ENCODE measurements at places on chromosomes 6 and 20.

- DNase-seq, result no peak
Observed at GRCh38 chr6:110188791-110189190, 8.6 kb downstream of the CDC40 start.

- DNase-seq, result no peak
Observed at GRCh38 chr6:1703923-1704322, 94.2 kb downstream of the FOXC1 start.

DNA sequence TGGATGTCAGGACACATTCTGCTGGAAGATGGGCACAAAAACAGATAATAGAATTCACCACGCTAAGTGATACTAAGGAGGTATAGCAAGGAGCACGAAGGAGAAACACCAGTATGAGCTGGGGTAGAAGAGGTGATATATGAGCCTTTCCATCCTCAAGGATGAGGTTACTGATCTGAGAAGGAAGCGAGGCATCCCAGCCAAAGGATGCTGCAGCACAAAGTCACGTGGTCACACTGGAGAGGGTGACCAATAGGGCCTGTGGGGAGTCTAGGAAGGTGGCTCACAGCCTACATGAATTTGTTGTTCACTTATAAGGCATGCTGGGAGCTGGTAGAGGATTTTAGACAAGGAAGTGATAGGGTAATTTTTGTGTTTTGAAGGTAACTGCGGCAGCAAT lies 1.4 kb downstream of the GINS1 start:
- no peak for DNase-seq

- no peak for DNase-seq
Observed at GRCh38 chr6:6518631-6519427, 69.7 kb upstream of the LY86 start.

DNA sequence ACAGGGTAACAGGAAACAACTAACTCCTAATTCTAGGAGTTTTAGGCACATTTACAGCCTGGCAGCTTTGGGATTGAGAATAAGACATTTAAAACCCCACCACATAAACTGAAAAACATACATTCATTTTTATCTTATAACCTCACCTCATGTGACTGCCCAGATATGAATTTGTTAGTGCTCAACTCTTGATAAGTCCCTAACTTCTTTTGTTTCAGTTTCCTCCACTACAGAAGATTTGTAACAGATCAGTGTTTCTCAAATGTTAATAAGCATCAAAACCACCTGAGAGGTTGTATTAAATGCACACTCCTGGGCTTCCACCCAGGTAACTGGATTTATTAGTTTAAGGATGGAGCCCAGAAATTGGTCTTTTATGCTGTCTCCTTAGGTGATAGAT lies 190.1 kb upstream of the ARID1B start:
- no peak for DNase-seq

DNA sequence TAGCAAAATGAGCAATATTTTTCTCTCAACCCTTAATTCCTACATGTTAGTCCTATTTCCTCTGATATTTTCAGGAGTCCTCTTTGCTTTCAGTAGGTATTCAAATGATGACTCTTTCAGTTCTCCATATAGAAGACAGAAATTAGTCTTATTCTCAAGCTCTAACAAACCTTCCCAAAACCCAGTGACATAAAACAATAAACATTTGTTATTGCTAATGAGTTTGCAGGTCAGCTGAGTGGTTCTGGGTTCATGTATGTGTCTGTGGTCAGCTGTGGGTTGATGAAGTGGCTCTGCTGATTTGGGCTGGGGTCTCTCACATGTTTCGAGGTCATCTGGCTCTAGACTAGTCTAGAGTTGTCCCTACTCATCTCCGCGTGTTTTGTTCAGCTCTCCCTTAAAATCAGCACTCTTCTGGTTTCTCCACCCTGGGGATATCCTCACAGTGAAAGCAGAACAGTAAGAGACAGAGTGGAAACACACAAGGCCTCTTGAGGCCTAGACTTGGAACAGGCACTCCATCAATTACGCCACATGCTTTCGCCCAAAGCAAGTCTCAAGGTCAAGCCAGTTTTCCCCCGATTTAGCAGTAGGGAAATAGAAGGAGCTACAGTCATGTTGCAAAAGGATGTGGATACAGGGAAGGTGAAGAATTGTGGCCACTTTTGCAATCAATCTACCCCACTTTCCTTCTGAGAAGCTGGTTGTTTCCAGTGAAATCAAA lies 273.0 kb downstream of the PLCB1 start:
- no peak for DNase-seq

- no peak for DNase-seq
Observed at GRCh38 chr6:161487694-161488093, 213.8 kb upstream of the AGPAT4 start.

DNA sequence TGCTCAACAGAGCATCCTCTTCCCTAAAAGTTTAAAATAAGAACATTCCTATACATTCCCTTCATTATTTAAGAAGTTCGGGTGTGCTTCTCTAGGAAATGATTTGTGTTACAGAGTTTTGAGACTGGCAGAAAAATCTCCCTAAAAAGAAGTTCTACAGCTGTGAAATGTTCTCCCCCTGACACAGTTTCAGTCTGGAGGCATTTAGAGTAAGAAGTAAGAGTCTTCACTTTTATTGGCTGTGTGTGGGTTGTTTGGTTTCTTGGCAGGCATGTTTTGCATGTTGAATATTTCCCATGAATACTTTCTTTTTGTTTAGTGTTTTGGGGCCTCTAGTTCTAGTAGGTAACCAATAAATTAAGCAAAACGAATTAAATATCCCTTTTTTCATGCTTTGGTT lies 195.9 kb downstream of the TENT5A start:
- DNase-seq, result no peak

DNA sequence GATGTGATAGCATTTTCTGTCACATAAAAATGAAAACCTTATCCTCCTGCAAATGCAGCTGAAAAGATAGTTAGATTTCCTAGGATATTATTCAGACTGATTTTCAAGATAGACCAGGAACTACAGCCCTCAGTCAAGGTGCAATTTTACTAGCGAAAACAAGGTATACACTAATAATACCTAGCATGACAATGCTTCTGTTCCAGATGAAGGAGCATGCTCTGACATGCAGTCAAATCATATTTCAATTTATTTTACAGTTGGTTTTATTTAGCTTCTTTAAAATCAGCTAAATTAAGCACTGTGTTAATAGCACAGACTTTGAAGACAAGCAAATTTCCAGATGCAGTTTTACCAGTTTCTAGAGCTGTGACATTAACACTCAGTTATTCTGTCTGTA lies 14.2 kb upstream of the TNFAIP3 start:
- no peak for DNase-seq

DNA sequence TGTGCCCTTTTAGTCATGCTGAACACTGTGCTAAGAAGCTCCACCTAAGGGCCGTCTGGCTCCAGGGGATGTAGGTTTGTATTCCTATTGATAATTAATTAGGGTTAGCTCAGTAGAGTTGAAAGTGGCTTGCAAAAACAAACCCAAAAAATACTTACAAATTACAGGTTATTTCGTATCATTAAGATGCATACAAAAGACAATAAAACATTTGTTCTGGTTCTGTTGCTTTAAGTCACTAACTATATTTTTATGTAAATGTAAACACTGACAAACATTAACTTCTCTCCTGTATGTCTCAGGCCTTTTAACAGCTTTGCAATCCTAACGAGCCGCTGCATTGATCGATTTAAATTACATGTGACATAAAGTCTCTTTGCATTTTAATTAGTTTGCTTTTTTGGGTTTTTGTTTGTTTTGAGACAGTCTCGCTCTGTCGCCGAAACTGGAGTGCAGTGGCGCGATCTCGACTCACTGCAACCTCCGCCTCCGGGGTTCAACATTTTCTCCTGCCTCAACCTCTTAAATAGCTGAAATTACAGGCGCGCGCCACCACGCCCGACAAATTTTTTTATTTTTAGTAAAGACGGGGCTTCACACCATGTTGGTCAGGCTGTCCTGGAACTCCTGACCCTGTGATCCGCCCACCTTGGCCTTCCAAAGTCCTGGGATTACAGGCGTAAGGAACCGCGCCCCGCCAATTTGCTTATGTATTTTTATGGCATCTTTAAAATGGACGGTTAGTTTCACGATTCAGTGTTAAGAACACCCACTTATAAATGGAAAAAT lies 110.9 kb downstream of the HFE start:
- DNase-seq, result no peak

DNA sequence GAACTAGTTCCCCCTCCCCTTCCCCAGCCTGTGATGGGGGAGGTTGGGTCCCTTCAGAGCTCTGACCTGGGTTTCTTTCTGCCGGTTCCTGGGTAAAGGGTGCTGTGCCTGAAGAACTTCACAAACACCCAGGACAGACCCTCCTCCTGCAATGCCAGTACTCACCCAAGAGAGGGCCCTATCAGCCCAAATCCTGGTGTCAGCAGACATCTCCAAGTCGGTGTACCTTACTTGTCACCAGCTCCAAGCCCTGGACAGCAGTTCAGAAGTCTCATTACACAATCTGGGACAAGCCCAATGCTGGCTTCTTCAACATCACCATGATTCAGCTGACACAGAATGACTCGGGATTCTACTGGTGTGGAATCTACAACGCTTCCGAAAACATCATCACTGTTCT lies 467 bp downstream of the TREML4 start:
- no peak for DNase-seq

DNA sequence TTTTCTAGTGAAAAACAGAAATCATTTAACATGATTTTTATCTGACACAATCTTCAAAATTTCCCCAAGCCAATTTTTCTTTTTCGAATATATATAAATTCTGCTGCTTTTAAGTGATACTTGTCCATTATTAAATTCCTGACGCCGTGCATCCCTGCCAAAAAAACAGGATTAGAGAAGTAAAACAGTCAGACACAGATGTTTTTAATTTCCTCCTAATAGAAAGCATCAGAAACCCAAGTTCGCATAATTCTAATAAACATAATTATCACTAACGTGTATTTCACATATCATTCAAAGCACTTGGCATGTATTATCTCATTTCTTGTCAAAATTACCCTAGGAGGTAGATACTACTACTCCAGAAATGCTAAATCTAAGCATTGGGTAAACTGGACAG lies 179.5 kb downstream of the ZFP64 start:
- DNase-seq, result no peak

GRCh38 chr6:152984513-152984872 lies 1.7 kb upstream of the FBXO5 start:
- DNase-seq, result no peak

DNA sequence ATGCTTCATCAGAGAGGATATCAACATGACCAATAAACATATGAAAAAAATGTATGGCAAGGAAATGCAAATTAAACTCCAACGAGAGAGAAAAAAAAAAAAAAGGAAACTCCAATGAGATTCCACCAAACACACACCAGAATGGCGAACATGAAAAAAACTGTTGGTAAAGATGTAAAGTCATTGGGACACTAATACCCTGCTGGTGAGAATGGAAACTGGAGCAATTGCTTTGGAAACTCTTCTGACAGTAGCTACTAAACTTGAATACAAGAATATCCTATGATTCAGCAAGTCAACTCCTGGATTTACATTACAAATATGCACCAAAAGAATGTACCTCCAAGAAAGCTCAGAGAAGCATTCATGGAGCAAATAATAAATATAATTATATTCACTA lies 260.7 kb upstream of the ECI2 start:
- DNase-seq, result no peak

DNA sequence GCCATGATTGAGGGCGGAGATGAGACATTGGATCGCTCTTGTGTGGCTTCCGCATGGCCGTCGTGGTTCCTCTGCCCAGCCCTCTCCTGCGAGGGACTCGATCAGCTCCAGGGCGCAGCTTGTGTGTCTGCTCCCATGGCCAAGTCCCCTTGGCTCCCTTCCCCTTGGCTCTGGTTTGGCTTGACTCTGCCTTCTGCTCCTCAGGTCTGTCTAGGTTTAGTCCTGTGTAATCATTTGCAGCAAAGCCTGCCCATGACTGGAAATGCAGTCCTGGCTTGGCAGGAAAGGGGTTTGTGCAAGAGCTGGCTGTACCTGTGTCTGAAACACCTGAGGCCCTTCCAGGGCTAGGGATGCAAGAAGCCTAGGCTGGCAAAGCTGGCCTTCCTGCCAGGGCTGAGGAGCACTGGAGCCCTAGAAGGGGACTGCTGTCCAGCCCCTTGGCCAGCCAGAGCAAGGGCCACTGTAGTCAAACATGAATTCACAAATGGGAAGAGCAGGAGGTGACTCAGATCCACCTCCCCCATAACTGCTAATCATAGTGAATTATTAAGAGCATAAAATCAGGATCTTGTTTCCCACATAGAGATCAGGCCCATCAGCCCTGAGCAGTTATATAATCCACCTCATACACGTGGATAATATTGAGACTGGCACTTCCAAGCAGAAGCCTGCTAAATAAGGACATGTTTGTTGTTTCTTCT lies 196.8 kb downstream of the FARS2 start:
- no peak for DNase-seq

DNA sequence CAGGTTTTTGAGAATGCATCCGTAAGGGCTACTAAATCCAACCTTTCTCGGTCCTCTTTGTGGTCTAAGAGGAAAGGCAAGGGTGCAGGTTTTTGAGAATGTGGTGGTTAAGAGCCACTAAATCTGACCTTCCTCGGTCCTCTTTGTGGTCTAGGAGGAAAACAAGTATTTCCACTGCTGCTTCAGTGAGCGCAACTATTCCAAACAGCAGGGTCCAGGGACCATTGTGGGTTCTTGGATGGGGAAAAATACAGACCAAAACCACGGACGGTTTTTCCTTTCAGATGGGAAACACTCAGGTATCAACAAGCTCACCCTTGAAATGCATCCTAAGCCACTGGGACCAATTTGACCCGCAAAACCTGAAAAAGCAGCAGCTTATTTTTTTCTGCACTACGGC lies 21.9 kb downstream of the BTBD9 start:
- DNase-seq, result no peak

- DNase-seq, result no peak
Observed at GRCh38 chr6:56959938-56960337, 5.0 kb downstream of the BEND6 start.

- DNase-seq, result no peak
Observed at GRCh38 chr6:63537201-63537958, 34.9 kb upstream of the LOC128125822 start.

- DNase-seq, result no peak
Observed at GRCh38 chr20:46850416-46850815, 44.2 kb upstream of the EYA2 start.

DNA sequence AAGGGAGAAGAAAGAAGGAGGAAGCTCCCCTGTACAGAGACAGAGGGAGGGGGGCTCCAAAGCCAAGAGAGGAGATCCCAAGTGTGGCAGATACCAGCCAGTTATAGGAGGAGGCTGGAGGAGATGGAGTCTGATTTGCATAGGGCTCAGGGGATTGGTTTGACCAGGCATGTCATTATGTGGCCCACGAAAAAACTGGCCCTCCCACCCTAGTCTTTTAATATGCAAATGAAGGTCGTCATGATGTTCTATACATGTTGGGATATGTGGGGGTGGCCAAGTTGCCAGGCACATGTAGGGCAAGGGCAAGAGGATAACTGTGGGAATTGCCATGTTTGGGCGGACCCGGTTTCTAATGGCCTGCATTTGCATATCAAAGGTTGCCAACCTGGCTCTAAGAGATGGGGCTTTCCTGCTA lies 17.6 kb upstream of the ZFP64 start:
- DNase-seq, result no peak
